MCF 10A (cell line): ENCODE measurements at places on chromosomes 3 and 15. TPM values are rescaled to one million over a fixed set of nuclear protein-coding genes. Genes with fewer than 3 reads are reported as not detected.

Gene EPHB3
- total RNA-seq, result 4.0 and 5.4 TPM in 2 replicates

Gene TMEM45A
- total RNA-seq, result 4.1 and 8.0 TPM in 2 replicates

Gene CCDC13
- 1.1 and 1.3 TPM in 2 replicates for total RNA-seq

Gene DUOXA1
- total RNA-seq, result 1.3 and 3.0 TPM in 2 replicates

Gene GOLGA6A
- not detected in 2 replicates for total RNA-seq

Gene PARP9
- 6.3 and 11.9 TPM in 2 replicates for total RNA-seq

Gene ADAMTS17
- total RNA-seq, result 4.0 and 7.7 TPM in 2 replicates

Gene SCN11A
- total RNA-seq, result 0.05 TPM in 1 of 2 replicates, not detected in the other

Gene RNF123
- total RNA-seq, result 47.8 and 48.6 TPM in 2 replicates

Gene SI
- not detected in 2 replicates for total RNA-seq

Gene OR5H14
- total RNA-seq, result not detected in 2 replicates

Gene CELF6
- 0.26 and 0.91 TPM in 2 replicates for total RNA-seq

GRCh38 chr3:124837065-124837464 lies 50.1 kb downstream of the ITGB5 start:
- H3K4me1 ChIP-seq, result peaks cover 51% of the 10 kb centered on the region
- no peaks in the 10 kb centered on the region for H3K27me3 ChIP-seq
- H3K36me3 ChIP-seq, result peaks cover 21% of the 10 kb centered on the region
- H3K27ac ChIP-seq, result peak overlapping the region; percentile 88
- no peak for DNase-seq

DNA sequence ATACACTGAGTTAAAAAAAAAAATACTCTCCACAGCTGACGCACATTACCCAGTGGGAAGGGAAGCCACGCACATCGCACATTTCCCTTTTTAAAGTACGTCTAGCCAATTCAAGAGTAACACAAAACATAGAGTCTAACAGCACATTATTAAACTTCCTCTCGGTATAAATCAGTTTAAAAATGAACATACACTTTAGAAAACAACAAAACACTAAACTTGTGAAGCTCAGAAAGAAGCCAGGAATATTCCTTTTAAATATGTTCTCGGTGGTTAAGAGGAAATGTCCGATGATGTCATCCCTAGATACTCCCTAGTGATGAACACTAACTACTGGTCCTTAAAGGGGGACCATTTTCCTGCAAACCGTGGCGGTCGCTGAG lies 721 bp downstream of the MYEF2 start:
- H3K4me1 ChIP-seq, result peaks cover 7% of the 10 kb centered on the region
- DNase-seq, result peak; percentile 12
- no peaks in the 10 kb centered on the region for H3K36me3 ChIP-seq
- H3K27ac ChIP-seq, result no peak overlapping the region
- peak overlapping the region; percentile 85 for H3K4me3 ChIP-seq

- DNase-seq, result no peak
- H3K27me3 ChIP-seq, result peaks cover 62% of the 10 kb centered on the region
- no peak overlapping the region for H3K4me3 ChIP-seq
- H3K36me3 ChIP-seq, result no peaks in the 10 kb centered on the region
- no peak overlapping the region for H3K27ac ChIP-seq
These were observed 17.1 kb upstream of the LZTFL1 start for GRCh38 chr3:45858809-45859543.

- H3K4me1 ChIP-seq, result no peaks in the 10 kb centered on the region
- no peak overlapping the region for H3K4me3 ChIP-seq
- peaks cover 24% of the 10 kb centered on the region for H3K27me3 ChIP-seq
- no peaks in the 10 kb centered on the region for H3K36me3 ChIP-seq
- DNase-seq, result no peak
These were observed 953.9 kb downstream of the GBE1 start for GRCh38 chr3:80807577-80807976.

DNA sequence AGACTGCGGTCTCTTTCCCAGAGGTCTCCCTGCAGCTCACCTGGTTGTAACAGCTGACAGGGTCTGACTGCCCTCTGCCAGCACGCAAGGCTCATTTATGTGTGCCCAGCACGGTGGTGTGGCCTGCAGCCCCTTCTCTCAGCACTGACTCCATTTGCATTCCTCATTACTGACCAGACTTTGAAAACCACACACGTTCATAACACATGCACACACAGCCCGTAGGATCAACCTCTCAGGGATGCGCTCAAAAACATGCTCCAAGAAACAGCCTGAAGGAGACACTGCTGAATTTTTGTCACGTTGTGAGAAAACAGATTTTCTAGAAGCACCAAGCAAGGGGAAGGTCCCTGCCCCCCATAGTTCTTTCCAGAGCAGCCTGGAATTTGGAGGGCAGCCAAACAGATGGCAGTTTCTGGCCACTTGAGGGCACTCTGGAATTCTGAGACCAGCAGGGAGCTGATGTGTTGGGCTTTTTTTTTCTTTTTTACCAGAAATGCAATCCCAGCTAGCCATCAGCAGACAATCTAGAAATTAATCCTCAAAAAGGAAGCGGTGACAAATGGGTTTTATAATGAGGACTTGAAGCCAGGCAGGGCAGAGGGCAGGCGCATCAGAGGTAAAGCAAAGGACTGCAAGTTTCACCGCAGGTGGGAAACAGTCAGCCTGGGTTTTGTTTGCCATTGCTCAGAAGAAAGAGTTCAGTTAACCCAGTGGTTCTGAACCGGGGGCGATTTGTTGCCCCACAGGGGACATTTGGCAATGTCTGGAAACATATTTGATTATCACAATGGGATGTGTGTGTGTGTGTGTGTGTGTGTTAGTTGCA lies 170.5 kb upstream of the PROK2 start:
- H3K36me3 ChIP-seq, result no peaks in the 10 kb centered on the region
- H3K4me3 ChIP-seq, result no peak overlapping the region
- H3K27ac ChIP-seq, result no peak overlapping the region
- DNase-seq, result peak; percentile 78

- no peaks in the 10 kb centered on the region for H3K36me3 ChIP-seq
- peaks cover 17% of the 10 kb centered on the region for H3K27me3 ChIP-seq
- no peaks in the 10 kb centered on the region for H3K4me1 ChIP-seq
- H3K4me3 ChIP-seq, result no peak overlapping the region
These were observed 27.9 kb downstream of the CHCHD4 start for GRCh38 chr3:14096742-14097141.

GRCh38 chr15:68349151-68349550 lies 71.6 kb downstream of the FEM1B start:
- no peaks in the 10 kb centered on the region for H3K27me3 ChIP-seq
- H3K36me3 ChIP-seq, result no peaks in the 10 kb centered on the region
- H3K4me3 ChIP-seq, result no peak overlapping the region
- H3K4me1 ChIP-seq, result peaks cover 27% of the 10 kb centered on the region
- no peak overlapping the region for H3K27ac ChIP-seq
- no peak for DNase-seq

- H3K4me1 ChIP-seq, result no peaks in the 10 kb centered on the region
- H3K4me3 ChIP-seq, result no peak overlapping the region
- H3K36me3 ChIP-seq, result no peaks in the 10 kb centered on the region
- no peak for DNase-seq
- no peak overlapping the region for H3K27ac ChIP-seq
These were observed 374.9 kb downstream of the MCTP2 start for GRCh38 chr15:94606286-94606685.

DNA sequence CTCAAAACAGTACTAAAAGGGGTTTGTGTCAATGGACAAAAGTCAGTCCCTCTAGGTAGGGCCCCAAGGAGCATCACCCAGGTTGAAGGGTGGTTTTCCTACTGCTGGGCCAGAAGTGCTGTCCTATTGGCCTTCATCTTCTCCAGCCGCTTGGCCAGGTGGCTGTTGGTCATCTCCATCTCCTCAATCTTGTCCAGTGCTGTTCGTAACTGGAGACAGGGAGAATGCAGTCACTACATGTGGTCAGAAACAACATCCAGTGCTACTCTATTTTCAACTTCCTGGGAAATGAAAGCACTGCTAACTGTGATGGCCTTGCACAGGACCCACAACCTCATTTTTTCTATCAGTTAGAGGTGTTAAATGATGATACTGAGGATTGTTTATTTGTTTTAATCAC lies 60.4 kb downstream of the MLH1 start:
- H3K4me3 ChIP-seq, result no peak overlapping the region
- no peaks in the 10 kb centered on the region for H3K4me1 ChIP-seq
- no peaks in the 10 kb centered on the region for H3K27me3 ChIP-seq
- H3K27ac ChIP-seq, result peak overlapping the region; percentile 49
- H3K36me3 ChIP-seq, result peaks cover 88% of the 10 kb centered on the region

DNA sequence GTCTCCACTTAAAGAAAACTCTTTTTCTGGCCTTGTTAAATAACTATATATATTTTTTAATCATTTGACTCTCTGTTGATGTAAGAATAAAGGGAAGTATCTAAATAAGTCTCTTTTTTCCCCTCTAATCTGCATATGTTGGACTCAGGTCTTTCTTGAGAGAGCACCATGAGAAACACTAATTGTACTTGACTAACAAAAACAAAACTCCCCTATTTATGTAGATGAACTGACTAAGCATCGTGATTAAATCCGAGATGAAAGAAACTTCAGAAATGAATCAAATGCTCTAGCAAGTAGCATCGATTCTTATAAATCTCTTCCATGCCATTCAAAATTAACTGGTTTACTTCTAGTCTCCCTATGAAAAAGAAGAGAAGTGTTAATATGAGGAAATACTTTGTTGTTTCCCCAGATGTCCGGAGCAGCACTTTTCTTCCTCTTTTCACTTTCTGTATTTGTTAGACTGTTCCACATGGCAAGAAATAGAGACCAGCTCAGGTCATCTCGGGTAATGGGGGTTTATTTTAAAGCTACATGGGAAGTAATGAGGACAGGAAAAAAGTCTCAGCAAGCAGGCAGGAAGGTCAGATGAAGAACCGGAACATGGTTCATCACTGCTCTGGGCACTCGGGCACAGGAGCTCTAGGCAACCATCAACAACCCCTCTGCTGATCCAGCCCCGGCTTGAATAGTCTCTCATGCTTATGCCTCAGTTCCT lies 288.3 kb downstream of the CNTN6 start:
- peaks cover 6% of the 10 kb centered on the region for H3K4me1 ChIP-seq
- no peak for DNase-seq
- H3K36me3 ChIP-seq, result no peaks in the 10 kb centered on the region
- no peak overlapping the region for H3K4me3 ChIP-seq
- H3K27me3 ChIP-seq, result no peaks in the 10 kb centered on the region

DNA sequence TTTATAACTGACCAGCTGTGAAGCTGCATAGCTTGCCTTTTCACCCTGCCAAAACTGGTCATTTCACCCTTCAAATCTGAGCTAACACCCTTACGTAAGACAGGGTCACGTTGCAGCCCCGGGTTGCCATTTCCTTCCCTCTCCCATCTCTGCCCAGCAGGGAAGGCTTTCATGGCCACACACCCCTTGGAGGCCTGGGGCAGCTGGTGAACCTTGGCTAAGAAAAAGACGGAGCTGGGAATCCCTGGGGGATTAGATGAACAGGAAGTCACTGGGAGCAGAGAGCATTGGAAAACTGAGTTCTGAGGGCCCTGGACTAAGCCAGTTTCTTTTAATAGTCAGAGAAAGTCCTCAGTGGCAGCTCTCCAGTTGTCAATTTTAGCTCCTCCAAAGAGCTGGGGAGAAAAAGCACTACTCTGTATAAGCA lies 67.8 kb downstream of the TTC23 start:
- no peak for DNase-seq
- H3K36me3 ChIP-seq, result peaks cover 21% of the 10 kb centered on the region
- H3K4me3 ChIP-seq, result no peak overlapping the region
- H3K27me3 ChIP-seq, result no peaks in the 10 kb centered on the region

DNA sequence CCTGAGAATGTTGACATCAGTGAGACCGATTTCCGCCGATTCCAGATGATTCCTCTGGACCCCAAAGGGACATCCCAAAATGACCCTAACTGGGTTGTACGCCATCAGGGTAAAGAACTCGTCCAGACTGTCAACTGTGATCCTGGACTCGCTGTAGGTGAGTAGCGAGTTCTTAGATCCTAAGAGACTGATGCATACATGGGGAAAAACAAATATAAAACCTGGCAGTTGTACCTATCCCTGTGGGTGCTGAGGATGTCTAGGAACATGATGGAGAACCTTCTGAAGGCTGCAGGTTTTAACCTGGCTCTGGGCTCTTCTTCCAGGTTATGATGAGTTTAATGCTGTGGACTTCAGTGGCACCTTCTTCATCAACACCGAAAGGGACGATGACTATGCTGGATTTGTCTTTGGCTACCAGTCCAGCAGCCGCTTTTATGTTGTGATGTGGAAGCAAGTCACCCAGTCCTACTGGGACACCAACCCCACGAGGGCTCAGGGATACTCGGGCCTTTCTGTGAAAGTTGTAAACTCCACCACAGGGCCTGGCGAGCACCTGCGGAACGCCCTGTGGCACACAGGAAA lies 12.3 kb downstream of the THBS1 start:
- DNase-seq, result no peak
- H3K27me3 ChIP-seq, result no peaks in the 10 kb centered on the region
- no peak overlapping the region for H3K4me3 ChIP-seq
- peaks cover 96% of the 10 kb centered on the region for H3K36me3 ChIP-seq
- H3K27ac ChIP-seq, result no peak overlapping the region

DNA sequence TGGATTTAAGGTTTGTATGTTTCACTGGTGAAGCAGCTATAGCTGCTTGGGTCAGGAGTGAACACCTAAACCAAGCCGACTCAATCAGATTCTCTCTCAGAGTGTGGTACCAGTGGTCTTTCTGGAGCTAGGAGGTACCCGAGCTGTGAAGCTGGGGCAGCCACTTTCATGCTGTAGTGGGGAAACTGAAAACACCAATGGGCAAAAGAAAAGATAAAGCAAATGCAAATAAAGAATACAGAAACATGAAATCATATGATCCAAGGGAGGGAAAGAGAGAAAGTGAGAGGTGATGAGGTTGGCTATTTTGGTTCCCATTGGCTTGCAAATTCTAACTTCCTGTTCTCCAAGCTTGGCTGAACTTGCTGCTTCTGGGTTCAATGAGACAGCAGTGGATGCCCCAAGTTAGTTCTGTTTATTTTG lies 212.3 kb upstream of the CFAP20DC start:
- no peak overlapping the region for H3K27ac ChIP-seq
- H3K4me1 ChIP-seq, result no peaks in the 10 kb centered on the region
- H3K36me3 ChIP-seq, result no peaks in the 10 kb centered on the region
- DNase-seq, result no peak

DNA sequence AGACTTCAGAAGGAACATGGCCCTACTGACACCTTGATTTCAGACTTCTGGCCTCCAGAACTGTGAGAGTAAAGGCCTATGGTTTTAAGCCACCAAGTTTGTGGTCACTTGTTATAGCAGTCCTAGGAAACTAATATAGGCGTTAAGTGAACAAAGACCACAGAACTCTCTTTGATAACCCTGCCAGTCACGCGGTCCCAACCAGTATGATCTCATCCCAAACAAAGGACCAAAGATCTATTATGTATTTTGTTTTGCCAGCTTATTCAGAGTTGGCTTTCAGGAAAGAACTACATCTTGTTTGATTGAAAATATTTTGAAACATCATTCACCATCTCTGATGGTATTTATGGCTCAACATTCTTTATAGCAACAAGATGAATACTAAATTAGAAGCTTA lies 294.4 kb upstream of the SLCO3A1 start:
- no peak overlapping the region for H3K4me3 ChIP-seq
- H3K4me1 ChIP-seq, result peaks cover 16% of the 10 kb centered on the region
- peaks cover 4% of the 10 kb centered on the region for H3K36me3 ChIP-seq
- no peak for DNase-seq
- no peak overlapping the region for H3K27ac ChIP-seq
- no peaks in the 10 kb centered on the region for H3K27me3 ChIP-seq

DNA sequence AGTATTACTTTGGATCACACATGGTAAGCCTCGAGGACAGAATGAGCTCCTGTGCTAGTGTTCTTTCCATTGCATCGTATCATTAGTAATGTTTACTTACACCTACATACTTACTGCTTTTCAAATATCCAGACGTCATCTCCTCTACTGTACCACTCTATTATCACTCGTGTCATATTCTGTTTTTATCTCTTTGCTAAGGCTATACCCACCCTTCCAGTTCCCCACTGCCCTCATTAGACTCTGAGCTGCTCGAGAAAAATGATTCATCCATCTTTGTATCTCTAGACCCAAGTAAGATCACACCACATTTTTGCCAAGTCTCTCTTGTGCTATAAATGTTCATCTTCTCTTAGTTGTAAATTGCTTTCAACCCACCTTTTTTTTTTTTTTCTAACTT lies 245.7 kb downstream of the TIGIT start:
- no peaks in the 10 kb centered on the region for H3K27me3 ChIP-seq
- H3K36me3 ChIP-seq, result no peaks in the 10 kb centered on the region
- DNase-seq, result no peak
